SK-MEL-5 (cell line): ENCODE measurements at places on chromosomes 13 and 19. TPM values are rescaled to one million over a fixed set of nuclear protein-coding genes. Genes with fewer than 3 reads are reported as not detected.

Gene ICAM4
- 0.08 TPM in 1 of 2 replicates, not detected in the other for total RNA-seq

GRCh38 chr19:18385675-18386542 is at the start of gene GDF15:
Gene GDF15 (plus strand): TSS chr19:18386158. CDS start chr19:18386190, 32 bp downstream.
- peak; percentile 95 for DNase-seq

GRCh38 chr13:98535501-98536354 is 41.2 kb downstream of the STK24 start:
- DNase-seq: no peak

Gene KLF2
- total RNA-seq: 1.5 and 2.5 TPM in 2 replicates

DNA sequence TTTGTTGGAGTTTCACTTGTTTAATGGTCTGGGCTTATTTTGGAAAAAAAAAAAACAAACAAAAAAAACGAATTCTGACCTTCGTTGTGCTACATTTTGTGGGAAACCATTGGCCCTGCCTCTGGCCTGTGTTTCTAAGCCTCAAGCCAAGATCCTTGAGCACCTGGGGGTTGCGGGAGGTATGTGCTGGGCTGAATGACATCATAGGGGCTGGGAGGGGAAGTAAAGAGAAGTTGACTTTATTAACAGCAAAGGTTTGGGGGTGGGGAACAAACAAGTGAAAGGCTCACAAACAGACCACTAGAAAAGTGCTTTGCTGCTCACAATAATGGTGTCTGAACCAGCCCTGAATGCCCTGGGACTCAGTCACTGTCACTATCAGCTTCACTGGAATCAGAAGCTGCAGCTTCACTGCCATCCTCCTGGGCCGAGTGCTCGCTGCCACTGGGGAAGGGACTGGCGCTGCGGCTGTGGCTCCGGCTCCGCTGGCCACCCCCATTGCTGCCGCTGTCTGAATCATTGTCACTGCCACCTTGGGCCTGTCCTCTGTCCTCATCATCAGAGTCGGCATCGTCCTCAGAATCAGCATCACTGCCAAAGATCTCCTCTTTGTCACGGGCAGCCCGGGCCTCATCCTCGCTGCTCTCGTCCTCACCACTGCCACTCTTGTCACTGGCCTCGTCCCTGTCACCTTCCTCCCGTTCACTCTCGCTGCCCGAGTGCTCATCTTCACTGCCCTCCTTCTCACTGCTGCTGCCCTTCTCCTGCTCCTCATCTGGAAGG is 5.1 kb downstream of the PAF1 start:
- DNase-seq: no peak

DNA sequence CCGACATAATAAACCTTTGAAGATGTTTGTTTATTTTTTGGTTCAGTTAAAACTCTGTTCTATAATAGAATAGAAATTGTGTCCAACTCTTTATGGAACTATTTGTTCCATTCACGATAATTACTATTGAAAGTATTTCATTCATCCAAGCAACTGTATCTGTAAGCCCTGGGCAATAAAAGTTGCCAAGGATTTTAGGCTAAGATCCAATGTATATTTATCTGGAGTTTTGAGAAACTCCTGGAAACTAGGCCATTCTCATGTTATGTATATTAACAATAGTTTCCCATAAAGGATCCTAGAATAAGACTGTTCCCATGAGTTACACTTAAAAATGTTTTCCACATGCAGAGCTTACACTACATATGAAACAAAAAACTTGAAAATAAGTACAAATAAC is 261.6 kb downstream of the SLITRK6 start:
- DNase-seq: no peak

DNA sequence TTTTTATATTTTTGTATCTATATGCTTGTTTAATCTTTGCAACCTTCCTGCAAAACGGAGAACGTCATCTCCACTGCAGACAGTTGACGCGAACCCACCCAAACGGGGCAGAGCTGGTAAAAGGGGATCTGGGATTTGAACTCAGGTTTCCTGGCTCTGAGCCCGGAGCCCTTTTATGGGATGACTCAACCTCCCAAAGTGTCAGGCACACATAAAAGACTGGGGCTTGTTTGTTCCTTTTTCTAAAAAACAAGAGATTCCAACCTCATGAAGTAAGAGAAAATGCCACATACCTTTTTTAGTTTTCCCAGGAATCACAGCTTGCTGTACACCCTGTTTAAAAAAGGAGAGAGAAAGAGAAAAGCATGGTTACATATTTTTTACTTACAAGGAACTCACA is 78.9 kb downstream of the GADD45B start:
- DNase-seq: no peak

- DNase-seq: peak; percentile 94
Observed at GRCh38 chr19:56507446-56508289, at the start of gene ZNF471. Gene ZNF471 (plus strand): TSS chr19:56507855. CDS start chr19:56511572, 3,717 bp downstream.

DNA sequence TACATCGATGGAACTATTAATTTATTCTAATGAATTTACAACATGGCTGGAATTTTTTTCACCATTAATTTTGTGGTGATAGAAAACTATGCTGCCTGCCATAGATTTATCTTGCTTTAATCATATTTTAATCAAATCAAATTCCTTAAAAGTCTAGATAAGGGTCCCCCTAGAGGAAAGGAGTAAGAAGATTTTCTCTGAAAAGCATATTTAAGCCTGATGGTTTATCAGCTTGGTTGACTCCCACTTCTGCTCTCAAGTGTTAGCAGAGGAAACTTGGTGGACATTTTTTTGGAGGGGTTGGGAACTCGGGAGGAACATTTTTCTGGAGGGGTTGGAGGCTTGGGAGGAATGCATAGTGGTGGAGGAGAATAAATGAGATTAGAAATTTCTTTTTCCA is 253.3 kb downstream of the KCNRG start:
- peak; percentile 33 for DNase-seq
